ENCODE measurements at places on chromosomes 7 and 10.

DNA sequence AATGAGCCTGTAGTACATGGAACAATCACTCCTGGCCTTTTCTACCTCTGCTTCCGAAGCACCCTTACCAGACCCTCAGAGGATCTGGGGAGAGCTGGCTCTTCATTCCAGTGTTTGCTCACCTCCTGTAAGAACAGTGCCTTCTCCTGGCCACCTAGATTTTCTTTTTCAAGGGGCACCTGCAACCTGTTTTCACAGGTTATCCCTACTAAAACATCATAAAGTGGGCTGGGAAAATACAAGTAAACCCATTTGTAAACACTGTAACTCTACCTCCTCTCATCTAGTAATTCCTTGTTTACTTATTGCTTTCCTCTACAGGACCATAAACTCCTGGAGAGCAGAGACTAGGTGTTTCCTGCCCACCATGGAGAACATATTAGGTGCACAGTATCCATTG is 1.1 kb downstream of the PIK3AP1 start:
- DNase-seq = no peak

DNA sequence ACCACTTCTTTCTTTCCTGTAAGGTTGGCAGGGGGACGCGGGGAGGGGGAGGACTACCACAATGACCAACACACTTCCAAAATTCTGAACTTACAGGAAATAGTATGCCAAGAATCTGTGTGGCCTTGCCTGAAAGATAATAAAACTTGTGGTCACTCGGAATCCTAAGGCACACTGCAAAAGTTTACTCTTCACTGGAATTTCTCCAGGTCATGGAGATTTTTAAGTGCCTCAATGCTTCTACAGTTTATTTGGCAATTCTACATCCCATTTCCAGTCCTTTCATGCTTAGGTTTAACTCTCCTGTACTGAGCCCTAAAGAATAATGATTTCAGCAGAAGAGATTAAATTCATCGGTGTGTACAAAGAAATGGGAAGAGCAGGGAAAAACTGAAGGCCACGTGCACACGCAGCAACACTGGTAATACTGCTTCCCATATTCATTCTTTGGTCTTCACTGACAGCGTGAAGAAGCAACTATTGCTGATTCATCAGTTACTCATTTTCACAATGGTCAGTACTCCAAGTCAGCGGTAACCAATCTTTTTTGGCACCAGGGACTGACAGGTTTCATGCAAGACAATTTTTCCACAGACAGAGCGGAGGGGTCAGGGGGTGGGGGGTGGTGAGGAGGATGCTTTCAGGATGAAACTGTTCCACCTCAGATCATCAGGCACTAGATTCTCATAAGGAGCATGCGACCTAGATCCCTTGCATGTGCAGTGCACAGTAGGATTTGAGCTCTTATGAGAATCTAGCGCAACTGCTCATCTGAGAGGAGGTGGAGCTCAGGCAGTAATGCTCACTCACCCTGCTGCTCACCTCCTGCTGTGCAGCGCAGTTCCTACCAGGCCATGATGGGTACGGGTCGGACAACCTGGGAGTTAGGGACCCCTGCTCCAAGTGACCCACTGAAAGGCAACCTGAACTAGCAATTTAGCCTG is 9.8 kb downstream of the LARP4B start:
- DNase-seq = no peak

DNA sequence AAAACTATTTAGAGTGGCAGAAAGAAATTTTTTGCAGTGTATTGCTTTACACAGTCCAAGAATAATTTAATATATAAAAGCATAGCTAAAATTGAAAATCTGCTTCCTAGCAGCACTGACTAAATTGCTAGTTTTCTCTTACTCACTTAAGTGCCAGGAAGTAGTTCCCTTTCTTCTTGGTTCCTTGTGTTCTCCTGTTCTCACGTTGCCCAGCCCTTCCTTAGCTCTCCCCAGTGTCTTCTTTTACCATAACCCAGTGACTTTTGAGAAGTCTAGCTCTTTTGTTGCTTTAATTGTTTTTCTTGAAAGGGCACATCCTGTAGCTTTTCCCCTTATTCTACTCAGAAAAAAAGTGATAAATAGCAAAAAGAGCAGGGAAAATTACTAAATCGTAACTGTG is 215.5 kb downstream of the THSD7A start:
- no peak for DNase-seq

DNA sequence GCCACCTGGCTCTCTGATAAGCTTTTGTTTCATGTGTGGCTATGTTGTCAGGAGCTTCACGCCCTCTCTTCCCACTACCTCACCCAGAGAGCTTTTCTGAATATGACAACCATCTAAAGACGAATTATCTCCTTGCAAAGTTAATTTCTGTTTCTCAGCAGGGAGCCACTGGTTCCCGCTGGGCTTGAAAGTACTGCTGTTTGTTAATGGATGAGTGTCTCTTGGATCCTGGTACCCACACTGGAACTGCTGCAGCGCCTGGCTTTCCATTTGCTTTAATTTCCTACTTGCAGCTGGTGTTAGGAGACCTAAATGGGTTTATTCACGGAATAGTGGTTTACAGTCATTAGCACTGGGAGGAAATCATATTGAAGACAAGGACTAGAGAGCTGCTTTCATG is 267.9 kb upstream of the LRGUK start:
- no peak for DNase-seq

DNA sequence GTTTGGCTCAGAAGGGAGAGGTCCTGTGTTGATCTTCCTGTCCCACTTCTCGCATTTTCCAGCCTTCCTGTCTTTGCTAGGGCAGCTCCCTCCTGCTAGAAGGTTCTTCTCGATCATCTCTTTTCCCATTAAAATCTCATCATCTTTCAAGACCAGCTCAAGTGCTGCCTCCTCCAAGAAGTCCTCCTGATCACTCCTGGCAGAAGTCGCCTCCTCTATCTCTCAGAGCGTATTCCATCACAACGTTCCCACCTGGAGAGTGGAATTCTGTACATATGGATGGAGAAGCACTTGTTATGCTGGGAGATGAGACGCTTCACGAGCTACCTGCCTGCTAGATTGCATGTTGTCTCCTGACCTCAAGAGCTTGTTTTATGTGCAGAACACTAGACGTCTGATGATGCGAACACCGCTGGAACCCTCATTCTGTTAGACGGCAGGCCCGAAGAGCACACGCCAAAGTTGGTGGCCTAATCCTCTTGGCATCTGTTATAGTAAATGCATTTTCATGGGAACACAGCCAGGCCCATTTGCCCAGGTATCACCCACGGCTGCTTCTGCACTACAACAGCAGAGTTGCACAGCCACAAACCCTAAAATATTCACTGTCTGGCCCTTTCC is 68.0 kb upstream of the INSIG1 start:
- DNase-seq = no peak

DNA sequence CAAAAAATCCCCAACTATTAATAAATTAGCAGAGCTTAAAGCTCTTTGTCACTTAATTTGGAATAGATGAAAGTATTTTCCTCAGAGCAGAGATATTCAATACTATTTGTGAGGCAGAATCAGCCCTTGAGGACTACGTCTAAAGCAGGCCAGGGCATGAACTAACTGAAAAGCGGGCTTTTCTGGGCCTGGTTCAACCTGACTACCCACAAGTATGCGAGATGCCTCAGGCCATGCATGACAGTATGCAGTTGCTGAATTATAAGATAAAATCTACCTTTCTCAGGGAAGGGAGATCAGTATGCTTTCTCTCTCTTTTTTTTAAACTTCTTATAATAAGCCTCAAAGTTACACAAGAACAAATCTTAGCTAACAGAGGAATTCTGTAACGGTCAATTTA is 20.1 kb downstream of the TMEM168 start:
- no peak for DNase-seq

- DNase-seq = no peak
Observed at GRCh38 chr10:128686630-128687278, 560.5 kb upstream of the MKI67 start.

DNA sequence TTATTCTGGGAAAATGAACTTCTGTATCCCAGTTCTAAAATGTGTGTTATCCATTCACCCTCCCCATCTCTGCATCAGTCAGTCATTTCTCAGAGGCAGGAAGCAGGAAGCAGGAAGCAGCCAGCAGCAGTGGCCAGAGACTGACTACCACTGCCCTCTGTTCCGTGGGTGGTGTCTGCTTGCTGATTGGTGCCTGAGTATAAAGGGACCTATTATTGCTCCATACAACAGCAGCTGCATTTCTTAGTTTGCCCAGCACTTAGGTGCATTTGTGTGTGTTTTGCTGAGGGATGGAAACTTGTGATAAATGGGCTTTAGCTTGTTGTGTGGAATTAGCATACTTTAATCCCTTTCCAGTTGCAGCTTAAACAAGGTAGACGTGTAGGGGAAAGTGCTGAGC is 582.2 kb downstream of the SORCS1 start:
- DNase-seq = no peak

DNA sequence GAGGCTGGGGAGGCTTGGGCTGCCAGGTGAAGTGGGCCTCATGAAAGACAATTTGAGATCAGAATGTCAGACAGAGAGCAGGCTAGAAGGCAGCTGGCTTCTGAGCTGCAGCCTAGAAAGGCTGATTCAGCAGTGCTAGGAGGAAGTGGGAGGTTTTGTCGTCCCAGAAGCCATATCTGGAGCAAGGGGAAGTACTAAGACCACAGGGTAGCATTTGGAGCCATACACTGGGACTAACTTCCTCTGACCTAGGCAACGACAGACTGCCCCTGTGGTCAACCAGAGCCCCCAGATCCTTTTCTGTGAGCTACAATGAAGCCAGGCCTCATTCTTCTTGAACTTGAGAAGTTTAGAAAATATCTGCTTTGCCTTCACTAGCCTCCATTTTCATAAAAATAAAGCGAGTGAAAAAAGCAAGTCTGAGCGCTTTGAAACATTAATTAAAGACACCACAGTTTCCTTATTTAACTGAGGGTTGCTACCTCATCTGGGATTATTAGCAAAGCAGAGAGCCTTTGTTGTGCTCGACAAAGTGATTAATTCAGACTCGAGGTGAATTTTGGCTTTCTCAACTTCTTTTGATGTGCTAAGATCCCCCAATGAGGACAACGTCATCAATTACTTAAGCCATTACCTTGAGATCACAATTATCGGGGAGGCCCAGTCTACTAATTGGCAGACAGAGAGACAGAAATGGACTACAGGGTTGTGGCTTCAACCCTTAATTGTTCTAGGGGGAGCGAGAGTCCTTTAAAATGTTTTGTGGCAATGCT is 26.6 kb downstream of the TBXAS1 start:
- DNase-seq = peak; percentile 94

DNA sequence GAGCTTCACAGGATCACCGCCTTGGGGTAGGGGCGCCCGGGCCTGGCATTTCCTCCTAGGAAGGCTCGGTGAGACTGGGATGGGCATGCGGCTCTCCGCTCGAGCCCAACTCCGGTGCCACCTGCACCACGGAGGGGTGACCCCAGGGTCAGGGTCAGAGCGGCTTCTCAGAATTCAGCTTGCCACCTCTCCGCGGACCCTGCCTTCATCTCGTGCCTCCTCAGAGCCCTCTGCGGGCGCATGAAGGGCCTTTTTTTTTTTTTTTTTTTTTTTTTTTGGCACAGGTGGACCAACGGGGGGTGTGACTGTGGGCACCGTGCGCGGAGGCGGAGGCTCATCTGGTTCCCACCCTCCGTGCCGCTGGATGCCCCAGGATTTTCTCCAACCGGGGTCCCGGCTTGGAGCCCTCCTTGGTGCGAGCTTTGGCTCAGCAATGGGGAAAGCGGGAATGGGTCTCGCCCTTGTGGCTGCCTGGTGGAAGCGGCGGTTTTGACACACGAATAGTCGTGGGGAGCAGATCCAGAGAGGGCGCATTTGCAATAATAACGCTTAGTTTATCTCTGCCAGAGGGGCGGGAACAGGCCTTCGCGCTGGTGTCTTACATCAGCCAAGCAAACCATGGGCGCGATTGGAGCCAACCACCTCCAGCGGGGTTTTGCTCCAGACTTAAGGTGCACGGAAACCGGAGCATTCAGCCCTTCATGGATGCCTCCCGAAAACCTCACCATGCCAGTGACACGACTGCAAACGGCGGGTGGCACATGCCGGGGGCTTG is 5.0 kb upstream of the TNRC18 start:
- peak; percentile 82 for DNase-seq

- DNase-seq = no peak
Observed at GRCh38 chr10:75245354-75246250, 9.8 kb upstream of the COMTD1 start.

DNA sequence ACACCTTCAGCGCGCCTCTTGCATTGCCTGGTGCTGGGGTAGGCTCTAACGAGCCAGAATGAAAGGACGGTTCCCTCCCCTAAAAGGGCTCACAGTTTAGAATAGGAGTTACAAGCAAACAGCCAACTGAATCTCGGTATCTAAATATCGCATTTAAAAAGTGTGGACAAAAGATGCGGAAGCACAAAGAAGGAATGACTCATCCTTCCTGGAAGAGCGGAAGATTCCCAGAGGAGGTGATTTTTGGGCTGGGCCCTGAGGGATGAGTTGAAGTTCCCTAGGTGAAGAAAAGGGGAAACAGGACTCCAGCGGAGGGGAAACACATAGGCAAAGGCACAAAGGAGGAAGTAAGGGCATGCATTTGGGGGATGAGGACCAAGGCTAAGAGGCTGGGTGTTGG is 29.9 kb downstream of the SRRM3 start:
- no peak for DNase-seq

GRCh38 chr7:148397985-148398384 is 192.6 kb upstream of the C7orf33 start:
- DNase-seq = no peak

DNA sequence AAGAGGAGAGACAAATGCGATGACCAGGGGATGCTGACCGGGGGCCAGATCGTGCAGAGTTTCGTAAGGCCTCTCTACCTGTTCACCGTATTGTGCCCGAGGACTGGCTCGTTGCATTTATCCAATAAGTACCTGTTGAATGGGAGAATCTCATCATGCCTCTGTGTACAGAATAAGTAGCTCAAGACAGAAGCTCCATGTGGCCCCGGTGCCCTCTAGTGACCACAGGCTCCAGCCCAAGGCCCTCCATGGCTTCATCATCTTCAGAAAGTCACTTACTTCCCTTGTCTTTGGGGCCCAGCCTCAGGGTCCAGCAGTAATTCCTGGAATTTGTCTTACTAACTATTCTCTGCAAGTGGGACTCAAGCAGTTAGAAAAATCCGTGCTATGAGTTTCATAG is 151.0 kb downstream of the CHN2 start:
- no peak for DNase-seq

DNA sequence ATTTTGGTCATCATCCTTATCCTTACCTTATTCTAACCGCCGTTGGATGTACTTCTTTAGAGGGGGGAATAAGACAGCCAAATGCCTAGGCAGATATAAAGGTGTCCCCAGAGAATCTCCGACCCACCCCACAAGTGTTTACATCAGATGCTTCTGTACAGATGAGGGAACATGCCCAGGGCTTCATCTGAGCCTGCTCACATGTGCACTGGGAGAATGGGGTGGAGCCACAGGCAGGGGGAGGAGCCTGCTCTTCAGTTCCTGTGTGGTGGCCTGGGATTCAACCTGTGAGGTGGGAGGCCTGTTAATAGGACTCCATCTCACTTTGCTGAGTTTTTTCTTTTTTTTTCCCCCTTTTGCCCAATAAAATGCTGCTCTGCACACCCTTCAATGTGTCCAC is 27.6 kb upstream of the OPTN start:
- DNase-seq = no peak

Measured in HL-60 (cell line).